ENCODE measurements at places on chromosomes 6 and 20.

DNA sequence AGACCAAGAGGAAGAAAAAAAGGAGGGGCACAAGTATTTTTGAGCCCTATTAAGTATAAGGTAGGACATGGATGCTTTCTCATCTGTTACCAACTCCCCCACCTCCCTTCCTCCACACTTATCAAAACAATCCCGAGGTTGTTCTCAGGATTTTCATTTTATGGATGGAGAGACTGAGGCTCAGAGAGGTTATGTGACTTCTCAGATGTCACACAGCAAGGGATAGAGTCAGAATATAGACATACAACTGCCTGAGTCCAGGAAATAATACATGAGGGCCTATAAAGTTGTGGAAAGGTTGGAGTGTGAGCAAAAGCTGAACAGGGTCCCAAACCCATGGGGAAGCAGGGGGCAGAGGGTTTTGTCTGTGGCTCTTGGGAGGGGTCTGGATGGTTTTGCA, 19.3 kb downstream of the KCNK17 start:
- no peak for DNase-seq

GRCh38 chr20:61118429-61119224, 133.4 kb upstream of the CDH4 start:
- DNase-seq = no peak

DNA sequence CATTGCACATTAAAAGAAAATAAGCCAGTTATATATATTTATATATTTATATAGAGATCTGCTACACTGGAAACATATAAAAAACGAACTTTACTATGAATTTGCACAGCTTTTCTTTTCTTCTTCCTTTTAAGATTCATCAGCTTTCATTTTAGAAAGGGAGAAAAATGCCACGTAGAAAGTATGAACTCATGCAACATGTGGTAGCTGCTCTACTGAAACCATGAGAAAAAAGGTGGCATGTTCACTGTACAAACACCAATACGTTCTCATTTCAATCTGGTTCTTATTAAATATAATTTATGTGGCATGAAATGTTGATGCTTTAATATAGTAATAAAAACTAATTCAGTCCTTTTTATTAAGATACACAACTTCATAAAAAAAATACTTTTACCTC, 68.8 kb upstream of the THEMIS start:
- peak; percentile 55 for DNase-seq

DNA sequence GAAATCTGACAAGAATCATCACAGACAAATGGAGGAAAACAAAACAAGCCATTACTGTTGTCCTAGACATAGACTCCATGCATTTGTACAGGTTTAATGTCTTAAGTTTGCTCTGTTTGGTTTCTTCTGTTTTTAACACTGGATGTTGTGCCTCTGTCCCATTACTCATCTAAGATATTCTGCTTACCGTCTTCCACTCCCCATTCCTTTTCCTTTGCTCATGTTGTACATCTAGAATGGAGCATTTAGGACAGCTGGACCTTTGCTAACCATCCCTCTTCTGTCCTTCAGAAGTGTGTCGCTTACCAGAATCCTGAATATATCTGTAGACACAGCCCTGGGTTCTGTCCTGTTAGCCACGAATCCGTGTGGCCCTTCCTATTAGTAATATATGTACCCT, 35.2 kb downstream of the RAB22A start:
- DNase-seq = no peak

GRCh38 chr6:127190552-127190951, 72.1 kb downstream of the RSPO3 start:
- no peak for DNase-seq

- peak; percentile 45 for DNase-seq
These were observed 1.3 kb upstream of the PTK6 start for GRCh38 chr20:63538204-63539091.

- peak; percentile 17 for DNase-seq
These were observed 92.1 kb downstream of the TASP1 start for GRCh38 chr20:13546497-13547131.

GRCh38 chr20:25277941-25278521, 30.1 kb downstream of the PYGB start:
- DNase-seq = no peak

GRCh38 chr6:141580988-141581552, 551.7 kb upstream of the GJE1 start:
- no peak for DNase-seq

GRCh38 chr6:157233686-157234085, 89.6 kb downstream of the TMEM242 start:
- DNase-seq = no peak

GRCh38 chr6:54086439-54086838, 24.8 kb upstream of the MLIP start:
- no peak for DNase-seq

DNA sequence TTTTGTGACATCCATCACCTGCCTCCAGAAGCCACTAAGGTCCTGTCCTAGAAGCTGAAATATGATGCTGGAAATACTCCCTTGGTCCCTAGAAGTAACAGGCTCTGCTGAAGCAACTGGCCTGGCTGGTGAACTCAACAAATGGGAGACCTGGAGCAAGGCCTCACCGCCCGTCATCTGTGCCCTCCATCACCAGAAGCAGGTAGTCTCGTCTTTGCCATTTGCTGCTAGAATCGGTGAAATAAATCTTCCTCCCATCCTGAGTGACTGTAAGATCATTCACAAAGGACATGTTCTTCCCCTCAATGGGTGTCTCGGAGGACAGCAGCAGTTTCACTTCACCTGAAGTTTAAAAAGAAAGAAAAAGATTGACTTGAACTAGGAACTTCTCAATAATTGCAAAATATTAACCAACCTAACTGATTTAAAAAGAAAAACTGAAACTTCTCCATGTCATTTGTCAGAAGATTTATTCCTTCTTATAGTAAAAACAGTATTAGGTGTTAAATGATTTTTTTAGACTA, 21.0 kb downstream of the CST7 start:
- DNase-seq = no peak

DNA sequence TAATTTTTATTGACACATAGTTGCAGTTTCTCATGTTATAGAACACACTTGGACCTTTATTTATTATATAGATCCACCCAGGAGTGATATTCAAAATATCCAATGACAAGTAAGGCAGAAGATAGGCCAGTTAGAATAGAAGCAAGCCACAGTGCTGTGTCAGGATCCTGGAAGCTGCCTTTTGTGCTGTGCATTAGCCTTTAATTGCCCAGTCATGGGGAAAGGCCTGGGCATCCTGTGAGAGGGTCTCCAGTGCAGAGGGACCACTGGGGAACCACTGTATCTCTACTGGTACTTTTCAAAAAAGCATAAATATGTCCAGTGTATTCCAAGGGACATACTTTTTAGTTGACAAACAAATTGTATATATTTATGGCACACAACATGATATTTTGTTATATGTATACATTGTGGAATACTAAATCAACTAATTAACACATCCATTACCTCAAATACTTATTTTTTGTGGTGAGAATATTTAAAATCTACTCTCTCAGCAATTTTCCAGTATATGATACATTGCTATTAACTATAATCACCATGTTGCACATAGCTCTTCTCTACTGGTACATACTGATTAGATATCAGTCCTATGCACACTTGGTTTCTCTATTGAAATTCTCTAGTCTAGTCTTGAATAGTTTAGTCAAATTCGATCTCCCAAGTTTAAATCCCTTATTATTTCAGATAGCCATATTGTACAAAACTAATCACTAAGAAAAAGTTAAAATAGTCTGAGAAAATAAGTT, 59.5 kb downstream of the CDC40 start:
- no peak for DNase-seq

GRCh38 chr6:113632220-113632864, 224.8 kb upstream of the MARCKS start:
- no peak for DNase-seq

- no peak for DNase-seq
These were observed 91.1 kb downstream of the MRPL14 start for GRCh38 chr6:44036196-44036595.

Data from T-helper 1 cell (primary cell).